HS-27A (cell line): ENCODE measurements at places on chromosomes 7 and 10.

DNA sequence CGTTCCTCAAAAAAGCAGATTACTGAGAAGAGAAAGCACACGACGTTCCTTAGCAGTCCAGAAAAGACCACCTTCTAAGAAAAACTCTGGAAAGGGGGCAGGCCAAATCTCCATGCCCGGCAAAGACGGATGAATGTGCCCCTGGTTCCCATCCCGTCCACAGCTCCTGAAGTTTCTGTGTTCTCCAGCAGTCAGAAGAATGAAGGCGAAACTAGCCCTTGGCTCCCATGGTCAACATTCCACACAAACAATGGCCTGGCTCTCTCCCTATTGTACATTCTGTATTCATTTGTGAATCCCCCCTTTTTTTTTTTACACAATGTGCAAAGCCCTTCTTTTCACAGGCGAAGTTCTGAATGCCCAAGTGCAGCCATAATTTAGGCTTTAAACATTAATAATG lies 5.3 kb downstream of the CTBP2 start:
- DNase-seq = no peak

DNA sequence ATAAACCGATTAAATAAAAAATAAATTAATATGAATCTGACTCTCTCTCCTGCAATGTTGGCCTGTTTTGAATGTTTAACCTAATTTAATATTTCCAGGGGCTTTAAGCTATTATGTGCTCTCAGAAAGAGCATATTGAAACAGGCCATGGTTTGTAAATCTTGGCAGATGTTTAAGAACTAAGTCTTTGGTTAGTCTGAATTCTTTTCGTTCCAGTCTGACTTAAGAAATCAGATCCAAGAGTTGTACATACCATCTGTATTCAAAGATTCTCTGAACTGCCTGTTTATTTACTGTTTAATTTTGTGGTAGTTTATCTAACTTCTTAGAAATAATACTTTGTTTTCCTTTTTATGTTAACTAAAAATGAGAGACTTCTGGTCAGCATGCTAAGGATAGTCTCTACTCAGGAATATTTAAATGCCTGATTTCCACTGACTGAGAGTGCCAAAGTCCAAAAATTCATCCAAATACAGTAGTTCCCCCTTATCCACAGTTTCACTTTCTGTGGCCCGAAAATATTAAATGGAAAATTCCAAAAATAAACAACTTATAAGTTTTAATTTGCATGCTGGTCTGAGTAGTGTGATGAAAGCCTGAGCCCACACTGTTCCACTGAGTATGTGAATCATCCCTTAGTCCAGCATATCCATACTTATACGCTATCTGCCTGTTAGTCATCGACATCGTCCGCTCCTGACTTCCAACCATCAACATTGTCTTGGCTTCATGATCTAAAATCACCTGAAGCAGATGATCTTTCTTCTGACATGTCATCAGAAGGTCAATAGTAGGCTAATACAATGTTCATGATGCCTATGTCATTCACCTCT lies 238.1 kb upstream of the CSTF2T start:
- no peak for DNase-seq

DNA sequence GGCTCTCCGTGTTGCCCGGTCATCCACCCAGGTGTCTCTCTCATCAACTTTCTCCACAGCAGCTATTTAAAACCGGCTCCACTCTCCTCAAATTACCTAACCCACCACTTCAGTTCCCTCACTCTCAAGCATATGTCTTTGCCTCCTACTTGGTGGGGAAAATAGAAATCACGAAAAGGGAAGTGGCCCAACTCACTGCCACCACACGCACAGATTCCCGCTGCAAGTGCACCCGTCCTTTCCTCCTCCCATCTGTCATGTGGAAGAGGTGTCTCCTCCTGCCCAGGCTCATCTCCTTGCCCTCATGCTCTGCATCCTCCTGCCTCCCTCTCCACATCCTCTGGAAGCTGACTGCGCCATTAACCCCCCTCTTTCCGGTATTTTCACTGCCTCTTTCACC lies 80.8 kb upstream of the MKX start:
- DNase-seq = no peak

GRCh38 chr10:126904516-126904817 lies 761 bp upstream of the DOCK1 start:
- DNase-seq = no peak

GRCh38 chr10:121566755-121567154 lies 31.5 kb downstream of the FGFR2 start:
- no peak for DNase-seq

DNA sequence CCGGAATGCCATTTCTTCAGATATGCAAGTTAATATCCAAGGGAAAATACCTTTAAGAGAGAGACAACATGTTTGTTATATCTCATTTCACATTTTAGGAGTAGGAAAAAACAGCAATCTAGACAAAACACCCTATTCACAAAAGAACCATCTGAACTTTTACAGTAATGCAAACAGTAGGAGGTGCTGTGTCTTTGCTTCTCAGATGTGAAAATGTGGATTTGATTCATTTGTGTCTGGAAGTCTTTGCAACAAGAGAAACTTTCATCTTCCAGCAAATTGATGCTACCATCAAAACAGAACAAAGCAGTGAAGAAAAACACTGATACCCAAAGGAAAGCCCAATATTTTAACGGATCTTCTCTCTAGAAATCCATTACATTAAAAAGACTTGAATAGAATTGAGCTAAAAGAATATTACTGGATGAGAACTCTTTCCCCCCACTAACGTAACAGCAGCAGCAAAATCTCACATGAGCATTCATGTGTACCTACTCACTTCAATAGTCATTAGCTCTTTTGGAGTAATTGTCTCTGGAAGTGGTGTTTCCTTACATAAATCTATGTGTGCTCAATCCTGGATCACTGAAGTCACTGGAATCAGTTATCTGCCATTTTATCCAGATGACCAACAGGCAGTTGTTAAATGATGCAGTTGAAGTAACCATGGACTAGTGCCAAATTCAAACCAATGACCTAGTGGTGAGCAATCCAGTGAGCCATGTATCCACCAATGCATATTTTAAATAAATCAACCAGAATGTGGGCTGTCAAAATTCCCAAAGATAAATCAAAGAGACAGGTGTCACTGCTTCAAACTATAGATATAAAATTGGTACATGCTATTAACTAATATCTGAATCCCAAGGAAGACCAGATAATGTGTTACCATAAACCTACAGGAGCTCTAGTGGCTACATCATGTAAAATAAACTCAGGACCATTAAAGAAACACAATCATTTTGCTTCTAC lies 1.8 kb downstream of the SEMA3C start:
- peak; percentile 93 for DNase-seq

DNA sequence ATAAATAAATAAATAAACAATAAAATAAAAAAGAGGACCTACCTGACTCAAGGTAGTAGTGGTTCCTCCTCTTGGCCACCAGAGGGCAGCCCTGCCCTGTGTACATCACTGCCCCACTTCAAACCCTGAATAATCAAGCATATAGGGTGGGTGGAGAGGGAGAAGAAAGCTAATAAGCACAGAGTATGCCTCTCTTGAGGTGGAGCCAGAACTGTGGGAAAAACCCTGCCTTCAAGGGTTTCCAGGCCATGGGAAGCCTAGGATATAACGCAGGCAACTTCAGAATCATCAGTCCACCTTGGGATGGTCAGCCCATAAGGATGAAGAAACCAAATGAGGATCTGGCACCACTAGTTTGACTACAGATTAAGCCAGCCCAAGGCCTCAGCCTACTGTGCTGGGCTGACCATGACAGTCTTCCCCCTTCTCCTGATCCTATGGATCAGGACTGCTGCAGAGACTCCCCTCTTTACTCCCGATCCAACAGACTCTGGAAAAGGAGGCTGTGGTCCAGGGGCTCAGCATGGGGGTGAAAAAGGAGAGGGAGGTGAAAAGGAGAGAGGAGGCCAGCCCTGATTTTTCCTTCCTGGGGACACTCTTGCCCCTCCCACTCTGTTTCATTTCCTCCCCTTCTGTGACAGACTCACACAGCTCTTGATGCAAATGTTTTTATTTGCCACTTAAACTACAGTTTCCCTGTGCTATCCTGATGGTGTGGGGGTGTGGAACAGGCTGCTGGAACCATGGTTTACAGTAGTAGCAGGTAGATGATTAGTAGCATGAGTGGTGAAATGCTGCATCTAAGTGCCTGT lies 10.1 kb downstream of the AVPI1 start:
- DNase-seq = no peak

GRCh38 chr10:102657984-102658724 lies 13.9 kb downstream of the TRIM8 start:
- DNase-seq = no peak

GRCh38 chr10:84196083-84196482 lies 1.7 kb downstream of the CDHR1 start:
- no peak for DNase-seq

DNA sequence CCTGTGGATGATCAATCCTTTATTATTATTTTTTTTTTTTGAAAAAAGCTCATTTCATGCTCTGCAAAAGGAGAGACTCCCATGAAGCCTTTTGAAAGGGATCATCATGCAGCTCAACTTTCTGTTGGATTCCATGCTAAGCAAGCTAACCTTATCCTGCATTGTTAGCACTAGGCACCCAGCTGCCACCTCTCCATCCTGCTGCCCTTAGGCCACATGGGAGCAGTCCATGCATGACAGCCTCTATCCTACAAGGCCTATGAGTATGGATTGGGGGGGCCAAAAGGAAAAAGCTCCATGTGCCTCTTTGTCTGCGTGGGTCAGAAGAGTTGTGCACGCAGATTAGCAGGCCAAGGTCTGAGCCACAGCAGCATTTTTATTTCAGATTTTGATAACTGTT lies 19.2 kb downstream of the SMNDC1 start:
- no peak for DNase-seq

GRCh38 chr10:131739206-131739605 lies 161.6 kb upstream of the PPP2R2D start:
- no peak for DNase-seq

DNA sequence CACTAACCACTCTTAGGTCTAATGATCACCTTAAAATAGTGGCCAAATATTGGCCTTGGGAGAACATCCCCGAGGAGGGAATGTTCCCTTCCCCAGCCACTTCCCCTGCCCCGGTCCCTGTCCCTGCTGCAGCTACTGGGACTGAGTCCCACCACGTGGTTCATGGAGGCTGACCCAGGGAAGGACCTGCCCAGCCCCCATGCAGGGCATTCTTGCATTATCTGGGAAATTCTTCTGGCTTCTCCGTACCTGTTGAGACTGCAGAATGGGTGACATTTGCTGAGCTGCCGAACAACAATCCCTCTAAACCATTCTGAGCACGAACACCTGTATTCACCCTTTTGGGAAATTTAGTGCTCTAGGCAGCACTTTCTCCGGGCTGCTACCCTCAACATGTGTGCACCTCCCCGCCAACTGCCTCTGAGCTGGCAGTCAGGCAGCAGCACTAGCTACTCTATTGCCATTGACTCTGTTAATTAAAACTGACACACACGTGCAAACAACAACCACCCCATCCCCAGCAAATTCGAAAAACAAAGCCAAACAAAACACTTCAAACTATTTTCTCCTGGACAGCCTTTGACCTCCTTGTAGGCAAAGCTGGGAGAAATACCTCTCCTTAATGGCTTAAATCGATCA lies 567.4 kb upstream of the MKI67 start:
- DNase-seq = no peak

DNA sequence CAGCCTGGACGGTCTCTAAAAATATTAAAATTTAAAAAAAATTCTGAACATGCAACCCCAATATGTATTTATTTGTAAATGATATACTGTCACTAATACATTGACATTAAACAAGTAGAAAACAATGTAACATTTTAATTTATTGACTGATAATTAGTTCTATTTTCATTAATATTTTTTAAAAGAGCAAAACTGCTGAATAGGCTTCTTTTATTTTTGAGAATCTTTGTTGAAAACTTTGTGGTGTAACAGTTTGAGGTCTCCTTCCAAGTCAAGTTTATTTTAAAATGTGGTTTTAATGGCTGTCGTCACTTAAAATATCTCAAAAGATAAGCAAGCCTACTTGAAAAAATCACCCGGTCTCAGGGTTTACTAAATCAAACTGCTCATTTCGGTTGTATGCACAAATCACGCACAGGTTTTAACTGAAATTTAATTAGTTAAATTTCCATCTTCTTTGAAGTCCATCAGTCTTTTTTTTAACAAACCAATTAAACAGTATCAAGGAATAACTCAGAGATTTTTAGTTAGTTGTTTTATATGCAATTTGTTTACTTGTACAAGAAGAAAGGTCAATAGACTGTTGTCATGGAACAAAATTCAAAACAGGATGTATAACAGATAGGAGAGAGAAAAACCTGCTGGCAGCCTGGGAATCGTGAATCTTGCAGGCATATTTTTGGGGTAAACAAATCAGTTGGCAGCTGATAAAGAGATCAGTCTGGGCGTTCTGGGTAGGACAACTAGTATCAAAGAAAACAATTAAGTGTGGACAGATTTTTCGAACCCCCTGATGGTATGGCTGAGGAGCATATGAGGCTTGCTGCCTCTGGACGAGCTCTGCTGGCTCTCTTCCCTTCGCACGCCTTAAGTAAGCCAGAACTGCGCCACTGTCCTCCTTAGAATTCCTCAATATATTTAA lies 9.7 kb upstream of the EDRF1 start:
- no peak for DNase-seq

GRCh38 chr10:17416442-17417211 lies 37.8 kb downstream of the ST8SIA6 start:
- no peak for DNase-seq

- no peak for DNase-seq
These were observed 47.0 kb upstream of the FIGNL1 start for GRCh38 chr7:50497068-50497642.

DNA sequence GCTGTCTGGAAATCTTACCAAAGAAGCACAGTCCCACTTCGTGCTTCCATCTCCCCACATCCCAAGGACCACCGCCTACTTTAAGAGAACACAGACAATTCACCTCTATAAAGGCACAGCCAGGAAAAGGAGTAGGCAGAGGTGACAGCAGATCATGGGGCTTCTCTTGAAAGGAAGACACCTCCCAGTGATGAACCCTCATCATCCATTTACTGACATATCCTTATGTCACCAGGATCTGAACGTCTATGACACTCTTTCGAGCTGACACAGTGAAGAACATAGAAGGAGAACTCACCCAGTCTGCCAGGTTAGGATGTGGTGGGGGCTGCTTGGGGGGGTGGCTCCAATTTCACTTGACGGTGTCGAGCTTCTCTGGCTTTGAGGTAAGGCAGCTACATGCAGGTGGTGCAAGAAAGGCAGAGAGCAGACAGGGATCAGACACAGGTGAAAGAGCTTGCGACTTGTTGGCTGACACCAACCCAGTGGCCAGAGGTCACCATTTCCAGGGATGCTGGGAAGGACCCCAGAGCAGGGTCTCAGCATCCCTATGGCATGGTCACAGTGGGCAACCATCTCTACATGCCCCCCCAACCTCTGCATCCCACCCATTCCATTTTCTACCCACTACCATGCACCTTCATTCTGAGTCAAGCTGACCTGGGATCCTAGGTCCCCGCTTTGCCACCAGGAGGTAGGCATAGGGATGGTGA lies 67.5 kb downstream of the PRPF18 start:
- DNase-seq = no peak

DNA sequence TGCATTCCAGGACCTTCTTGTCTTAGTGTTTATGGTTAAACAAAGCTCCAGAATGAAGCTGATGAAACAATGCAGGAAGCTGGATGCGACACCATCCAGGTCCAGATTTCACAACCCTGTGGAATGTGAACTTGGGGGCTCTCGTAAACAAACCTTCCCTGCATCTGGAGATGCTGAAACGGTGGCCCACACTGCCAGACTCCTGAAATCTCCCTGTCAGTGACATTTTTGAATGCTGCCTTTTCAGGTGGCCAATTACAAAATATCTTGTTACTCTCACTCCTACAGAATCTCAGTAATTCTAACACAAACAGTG lies 18.8 kb downstream of the VIPR2 start:
- no peak for DNase-seq
